ENCODE measurements at places on chromosomes 11 and 22.
A peak's percentile ranks its signal among the peaks of the same experiment; 100 is the strongest.

- no peak for DNase-seq
Observed at GRCh38 chr11:101487775-101488174, 96.0 kb downstream of the TRPC6 start.

- no peak for DNase-seq
Observed at GRCh38 chr11:100663996-100664395, 23.1 kb upstream of the ARHGAP42 start.

- DNase-seq = no peak
Observed at GRCh38 chr11:24781288-24781687, 284.4 kb downstream of the LUZP2 start.

GRCh38 chr11:34996958-34997357, 80.5 kb downstream of the PDHX start:
- no peak for DNase-seq

- DNase-seq = no peak
Observed at GRCh38 chr11:44928144-44928543, 22.5 kb downstream of the TP53I11 start.

GRCh38 chr22:28426346-28427132, 253.1 kb downstream of the TTC28 start:
- no peak for DNase-seq

GRCh38 chr11:62846177-62846576, 6.8 kb upstream of the WDR74 start:
- no peak for DNase-seq

DNA sequence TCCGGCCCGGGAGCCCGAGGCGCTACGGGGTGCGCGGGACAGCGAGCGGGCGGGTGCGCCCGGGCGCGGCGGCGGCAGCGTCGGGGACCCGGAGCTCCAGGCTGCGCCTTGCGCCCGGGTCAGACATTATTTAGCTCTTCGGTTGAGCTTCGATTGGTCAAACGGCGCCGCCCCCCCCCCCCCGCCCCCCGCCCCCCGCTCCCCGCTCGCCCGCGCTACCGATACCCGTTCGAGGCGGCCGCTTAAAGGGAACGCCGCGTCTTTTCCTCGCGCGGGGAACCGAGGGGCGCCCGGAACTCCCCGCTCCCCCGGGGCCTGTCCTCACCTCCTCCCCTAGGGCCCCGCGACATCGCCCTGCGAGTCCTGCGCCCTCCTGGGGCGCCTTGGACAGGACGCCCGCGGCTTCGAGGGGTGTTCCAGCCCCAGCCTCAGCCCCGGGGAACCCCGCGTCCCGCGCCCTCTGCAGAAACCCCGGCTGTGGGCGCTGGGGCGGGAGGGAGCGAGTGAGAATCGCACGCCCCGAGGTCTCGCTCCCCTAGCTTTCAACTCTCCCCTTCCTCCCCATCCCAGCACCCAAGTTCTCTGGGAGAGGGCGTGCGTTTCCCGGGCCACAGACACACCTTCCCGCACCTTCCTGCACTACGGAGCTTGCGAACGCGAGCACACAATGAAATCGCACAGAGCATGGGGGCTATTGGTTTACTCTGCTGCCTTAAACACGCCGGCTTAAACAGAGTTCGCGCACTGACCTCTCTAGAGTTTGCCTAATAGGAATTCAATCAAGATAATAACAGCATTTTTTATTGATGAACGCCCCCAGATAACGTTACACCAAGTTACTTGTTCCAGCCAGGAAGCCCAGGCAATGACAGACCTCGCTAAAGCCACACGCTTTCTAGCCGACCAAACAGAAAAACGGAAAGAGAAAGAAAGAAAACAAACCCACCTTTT, at the start of gene BDNF:
Gene BDNF (minus strand): TSS at position 105 of the 951 bp plus-strand sequence. CDS start 41,891 bp downstream, outside the sequence.
- no peak for DNase-seq

DNA sequence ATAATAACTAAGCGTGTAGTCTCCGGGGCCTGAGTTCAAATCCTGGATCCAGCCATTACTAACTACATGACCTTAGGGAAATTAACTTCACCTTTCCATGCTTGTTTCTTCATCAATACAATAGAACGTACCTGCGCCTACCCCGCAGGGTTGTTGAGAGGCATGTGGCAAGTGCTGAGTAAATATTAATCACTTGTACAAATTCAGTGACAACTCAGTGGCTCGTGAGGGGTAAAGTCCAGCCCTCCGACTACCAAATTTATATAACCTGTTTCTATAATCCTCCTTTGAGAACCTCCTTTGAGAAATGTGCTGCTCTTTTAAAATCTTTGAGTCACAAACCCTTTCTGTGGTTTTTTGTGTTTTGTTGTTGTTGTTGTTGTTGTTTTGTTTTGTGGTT, 49.8 kb downstream of the FEZ1 start:
- no peak for DNase-seq

DNA sequence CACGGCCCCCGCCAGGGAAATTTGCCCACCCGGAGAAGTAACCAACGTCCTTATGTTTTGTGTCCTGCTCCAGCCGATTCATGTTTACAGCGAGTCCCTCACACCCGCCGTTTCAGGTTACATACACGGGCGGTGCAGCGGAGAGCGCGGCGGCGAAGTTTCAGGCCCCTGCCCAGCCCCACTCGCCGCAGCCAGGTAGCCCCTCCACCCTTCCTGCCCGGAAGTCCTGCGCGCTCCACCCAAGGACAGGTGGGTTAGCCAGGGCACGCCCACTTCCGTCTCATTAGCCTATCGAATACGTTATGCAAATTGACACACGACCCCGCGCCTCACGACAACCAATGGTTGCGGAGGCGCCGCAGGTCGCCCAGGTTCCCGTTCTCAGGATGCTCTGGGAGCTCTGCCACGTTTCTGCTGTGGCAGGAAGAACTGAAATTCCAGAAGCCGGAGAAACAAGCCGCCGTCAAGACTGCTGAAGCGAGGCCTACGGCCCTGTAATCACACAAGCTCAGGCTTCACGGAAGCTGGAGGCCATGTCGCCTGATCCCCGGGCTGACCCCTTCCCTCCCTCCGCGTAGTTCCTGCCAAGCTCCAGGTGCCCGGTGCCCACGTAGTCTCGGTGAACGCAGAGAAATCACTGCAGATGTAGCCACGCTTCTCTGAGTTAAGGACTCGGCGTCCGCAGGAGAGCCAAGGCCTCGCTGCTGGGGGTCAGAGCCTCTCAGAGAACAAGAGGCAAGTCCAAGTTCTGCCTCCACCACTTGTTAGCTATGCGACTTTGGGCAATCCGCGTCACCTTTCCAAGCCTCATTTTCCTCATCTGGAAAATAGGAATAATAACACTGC, 22.4 kb upstream of the MYH9 start:
- peak; percentile 93 for DNase-seq

- peak; percentile 73 for DNase-seq
Observed at GRCh38 chr22:26763633-26764361, 106.4 kb downstream of the MIAT start.

DNA sequence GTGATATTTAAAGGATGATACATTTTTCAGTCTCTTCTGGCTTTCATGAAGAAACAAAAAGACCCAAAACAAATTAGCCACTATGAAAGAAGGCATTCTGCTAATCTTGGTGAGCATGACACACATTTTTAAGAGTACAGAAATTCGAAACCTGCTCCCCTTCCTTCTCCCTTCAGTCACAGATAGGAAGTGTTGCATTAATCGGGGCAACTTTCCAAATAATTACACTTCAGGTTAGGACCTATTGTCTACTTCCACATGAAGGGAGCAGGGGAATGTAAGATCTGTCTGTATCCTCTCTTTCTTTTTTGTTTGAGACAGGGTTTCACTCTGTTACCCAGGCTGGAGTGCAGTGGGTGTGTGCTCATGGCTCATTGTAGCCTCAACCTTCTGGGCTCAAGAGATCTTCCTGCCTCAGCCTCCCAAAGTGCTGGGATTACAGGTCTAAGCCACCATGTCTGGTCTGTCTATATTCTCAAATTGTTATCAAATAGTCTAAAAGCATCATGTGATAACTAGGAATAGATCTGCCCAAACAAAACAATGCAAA, 45.8 kb downstream of the NCAM1 start:
- no peak for DNase-seq

DNA sequence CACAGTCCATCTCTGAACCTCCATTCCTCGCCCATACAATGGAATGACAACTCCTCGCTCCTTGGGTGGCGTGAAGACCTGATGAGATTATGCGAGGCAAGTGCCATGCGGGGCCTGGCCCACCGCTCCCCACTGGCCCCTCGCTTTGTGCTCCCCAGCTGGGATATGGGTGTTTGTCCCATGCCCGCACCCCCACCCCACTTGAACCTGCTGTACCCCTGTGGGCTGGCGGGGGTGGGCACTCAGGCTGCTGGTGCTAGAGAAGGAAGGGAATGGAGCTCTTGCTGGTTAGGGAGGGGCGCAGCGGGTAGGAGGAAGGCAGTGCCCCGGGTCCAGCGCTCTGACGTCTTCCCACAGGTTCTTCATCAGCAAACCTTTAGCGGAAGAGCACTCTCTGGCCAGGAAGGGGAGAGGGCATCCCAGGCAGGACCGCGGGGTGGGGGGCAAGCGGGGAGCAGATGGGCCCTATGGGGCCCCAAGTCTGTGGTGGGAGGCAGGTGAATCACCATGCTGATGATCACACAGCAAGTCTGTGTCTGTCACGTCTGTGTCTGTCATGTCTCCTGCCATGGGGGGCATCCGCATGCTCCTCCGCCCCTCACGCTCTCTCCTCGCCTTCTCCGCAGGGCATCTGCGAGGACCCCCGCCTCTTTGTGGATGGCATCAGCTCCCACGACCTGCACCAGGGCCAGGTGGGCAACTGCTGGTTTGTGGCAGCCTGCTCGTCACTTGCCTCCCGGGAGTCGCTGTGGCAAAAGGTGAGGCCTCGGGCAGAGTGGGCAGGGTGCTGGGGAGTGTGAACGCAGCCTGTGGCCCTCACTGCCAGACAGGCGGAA, 9.4 kb upstream of the OMP start:
- DNase-seq = no peak

DNA sequence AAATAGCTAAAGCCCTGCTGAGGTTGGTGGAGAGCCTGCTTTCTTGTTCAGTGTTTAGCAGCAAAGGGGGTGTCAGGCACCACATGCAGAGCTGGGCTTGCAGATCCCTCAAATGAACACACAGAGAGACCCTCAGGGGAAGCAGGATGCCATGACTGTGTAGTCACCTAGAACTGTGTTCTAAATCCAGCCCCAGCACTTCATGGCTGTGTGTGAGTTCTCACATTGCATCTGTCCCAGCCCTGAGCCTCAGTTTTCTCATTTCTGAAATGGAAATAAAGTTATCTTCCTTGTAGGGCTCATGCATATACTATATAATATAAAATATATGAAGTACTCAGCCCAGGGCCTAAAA, 47.1 kb downstream of the CWC15 start:
- no peak for DNase-seq

- no peak for DNase-seq
Observed at GRCh38 chr11:64729851-64730382, 6.9 kb upstream of the NRXN2 start.

GRCh38 chr11:9060700-9061111, 30.7 kb downstream of the SCUBE2 start:
- no peak for DNase-seq

GRCh38 chr11:117809236-117810055, 12.4 kb upstream of the DSCAML1 start:
- DNase-seq = peak; percentile 83

DNA sequence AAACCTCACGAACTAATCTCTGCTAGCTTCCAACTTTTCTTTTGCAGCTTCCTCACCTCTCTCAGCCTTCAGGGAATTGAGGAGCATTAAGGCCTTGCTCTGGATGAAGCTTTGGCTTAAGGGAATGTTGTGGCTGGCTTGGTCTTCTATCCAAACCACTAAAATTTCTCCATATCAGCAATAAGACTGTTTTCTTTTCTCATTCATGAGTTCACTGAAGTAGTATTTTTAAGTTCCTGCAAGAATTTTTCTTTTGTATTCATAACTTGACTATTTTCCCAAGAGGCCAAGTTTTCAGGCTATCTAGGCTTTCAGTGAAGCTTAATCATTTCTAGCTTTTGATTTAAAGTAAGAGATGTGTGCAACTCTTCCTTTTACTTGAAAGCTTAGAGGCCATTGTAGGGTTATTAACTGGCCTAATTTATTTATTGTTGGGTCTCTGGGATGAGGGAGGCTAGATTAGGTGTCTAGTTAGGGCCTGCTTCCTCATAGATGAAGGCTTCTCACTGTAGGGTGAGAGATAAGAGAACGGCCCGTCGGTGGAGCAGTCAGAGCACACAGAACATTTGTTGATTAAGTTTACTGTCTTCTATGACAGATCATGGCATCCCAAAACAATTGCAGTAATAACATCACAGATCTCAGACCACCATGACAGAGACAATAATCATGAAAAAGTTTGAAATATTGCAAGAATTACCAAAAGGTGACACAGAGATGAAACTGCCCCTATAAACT, 33.2 kb downstream of the CSF2RB start:
- no peak for DNase-seq
